GM13977 (cell line): ENCODE measurements at places on chromosomes 1 and 21.
A peak's percentile ranks its signal among the peaks of the same experiment; 100 is the strongest.

GRCh38 chr1:1278620-1279019 is 1.6 kb upstream of the SCNN1D start:
- DNase-seq, result no peak

- no peak for DNase-seq
Measured at GRCh38 chr1:12475101-12475500, 142.9 kb downstream of the DHRS3 start.

- no peak for DNase-seq
Measured at GRCh38 chr1:232983817-232984567, 33.6 kb downstream of the NTPCR start.

DNA sequence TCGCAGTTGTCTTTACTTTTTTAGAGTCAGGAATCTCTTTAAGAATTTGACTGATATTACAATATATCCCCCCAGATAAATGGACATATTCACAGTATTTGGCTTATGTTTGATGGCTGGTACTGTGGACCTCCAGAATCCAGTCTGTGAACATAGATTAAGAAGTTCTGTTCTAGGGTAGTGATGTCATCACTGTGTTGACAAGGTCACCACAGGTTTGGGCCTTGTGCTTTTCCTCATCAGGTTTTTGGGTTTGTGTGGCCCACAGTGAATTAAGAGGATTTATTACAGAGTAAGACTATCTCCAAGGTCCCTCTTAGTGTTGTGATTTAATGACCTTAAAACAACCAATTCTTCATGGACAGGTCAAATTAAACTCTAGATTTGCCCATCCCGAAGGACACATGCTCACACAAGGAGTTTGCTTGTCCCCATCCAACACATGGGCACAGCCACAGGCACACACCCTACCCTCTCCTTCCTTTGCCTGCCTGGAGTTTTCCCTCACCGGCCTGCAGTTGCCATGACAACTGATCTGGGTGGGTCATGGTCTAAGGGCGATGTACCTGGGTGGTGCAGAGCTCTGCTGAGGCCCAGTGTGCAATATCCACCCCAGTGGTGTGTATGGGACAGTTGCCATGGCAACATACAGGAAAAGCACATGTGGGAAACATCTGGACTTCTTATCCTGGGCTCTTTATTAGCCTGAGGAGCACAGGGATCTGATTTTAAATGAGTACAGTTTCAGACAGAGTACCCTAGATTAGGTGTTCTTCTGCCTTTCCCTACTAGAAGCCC is 98.6 kb downstream of the NAV1 start:
- DNase-seq, result no peak

DNA sequence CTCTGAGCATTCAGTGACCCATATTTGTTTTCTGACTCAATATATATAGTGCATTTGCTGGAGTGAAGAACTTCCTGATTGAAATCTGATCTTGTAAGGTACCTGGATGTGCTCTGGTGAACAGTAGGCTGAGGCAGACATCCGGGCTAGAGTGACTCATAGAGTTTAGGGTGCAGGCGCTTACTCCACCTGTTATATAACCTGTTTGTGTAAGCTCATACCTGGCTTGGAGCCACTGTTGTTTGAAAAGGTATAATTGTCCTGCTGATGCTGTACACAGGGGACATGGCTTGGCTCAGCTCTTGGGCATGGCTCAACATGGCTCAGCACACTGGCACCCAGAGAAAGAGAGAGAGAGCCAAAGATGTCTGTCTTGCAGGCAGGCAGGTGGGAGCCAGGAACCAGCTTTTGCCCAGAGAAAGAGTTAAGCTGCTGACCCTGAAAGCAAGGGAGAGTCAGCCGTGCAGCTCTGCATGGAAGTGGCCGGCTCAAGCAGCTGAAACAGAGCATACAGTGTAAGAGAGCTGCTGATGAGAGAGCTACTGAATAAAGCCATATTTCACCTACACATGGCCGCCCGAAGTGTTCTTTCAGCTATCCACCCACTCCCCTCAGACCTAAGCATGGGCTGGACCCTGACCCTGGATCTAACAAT is 43.2 kb downstream of the GJA5 start:
- DNase-seq, result no peak

- peak; percentile 42 for DNase-seq
Measured at GRCh38 chr1:168466092-168466713, 77.6 kb downstream of the XCL2 start.

DNA sequence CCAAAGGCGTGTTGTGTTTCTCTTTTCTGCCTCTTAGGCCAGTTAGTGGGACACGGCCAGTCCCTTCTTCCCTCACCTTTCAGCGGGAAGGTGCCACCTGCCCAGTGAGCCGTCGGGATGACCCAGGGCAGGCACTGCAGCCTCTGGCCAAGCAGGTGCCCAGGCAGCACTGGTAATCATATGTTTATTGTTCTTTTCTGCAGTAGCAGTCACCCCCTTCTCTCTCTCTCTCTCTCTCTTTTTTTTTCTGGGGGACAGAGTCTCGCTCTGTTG is 38.2 kb downstream of the CRYAA start:
- no peak for DNase-seq

DNA sequence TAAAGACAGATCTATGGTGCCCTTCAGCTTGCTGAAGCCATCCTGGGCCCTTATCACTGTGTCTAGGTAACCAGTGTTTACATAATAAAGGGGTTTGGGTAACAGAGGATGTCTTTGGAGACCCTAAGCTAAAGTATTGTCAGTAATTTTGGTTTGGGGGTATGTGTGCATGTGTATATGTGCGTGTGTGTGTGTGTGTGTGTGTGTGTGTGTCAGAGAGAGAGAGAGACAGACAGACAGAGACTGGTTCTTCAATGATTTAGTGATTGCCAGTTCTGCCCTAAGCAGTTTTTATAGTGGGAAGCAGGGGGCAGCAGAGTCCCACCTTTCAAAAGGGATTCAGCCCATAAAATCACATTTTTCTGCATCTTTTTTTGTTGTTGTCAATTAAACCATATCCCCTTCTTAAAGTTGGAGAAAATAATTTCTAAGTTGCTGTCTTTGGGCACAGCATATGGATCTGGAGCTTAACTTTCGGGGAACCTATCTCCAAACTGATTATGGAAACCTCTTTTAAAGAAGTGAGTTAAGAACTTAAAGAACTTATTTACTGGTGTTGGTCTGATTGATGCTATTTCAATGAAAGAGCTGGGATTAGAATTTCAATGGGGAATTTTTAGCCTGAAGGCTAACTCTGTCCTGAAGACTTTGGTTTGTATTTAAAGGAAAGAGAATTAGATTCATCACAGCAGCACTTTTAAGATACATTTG is 51.1 kb downstream of the ZNF326 start:
- no peak for DNase-seq

DNA sequence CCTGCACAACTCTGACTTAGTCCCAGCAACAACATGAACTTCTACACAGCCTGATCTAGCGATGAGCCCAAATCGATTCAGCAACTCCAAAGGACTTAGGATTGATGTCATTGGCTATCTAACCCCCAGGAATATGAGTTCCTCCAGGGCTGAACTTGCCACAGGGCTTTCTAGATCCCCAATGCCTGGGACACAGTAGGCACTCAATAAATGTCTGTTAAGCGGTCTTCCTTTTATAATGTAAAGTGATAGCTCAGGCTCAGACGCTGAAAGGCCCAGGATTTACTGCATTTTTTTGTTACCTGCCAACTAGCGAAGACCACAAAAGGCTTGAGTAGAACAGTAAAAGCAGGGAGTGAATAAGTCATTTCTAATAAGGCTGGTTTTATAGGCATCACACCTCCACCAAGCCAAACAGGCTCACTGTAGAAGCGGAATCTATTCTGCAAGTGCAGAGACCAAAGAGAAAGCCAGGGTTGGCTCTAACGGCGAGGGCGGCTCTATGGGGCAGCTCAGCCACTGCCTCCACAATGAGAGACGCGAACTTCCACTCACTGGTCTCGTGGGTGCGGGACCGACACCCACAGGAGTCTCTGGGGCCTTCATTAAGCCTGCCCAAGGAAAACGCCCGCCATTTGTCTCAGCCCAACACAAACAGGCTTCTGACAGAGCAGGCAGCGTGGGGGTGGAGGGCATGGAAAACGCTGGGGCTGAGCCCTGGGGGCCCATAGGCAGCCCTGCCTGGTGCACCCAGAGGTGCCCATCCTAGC is 52.0 kb downstream of the HLCS start:
- no peak for DNase-seq

DNA sequence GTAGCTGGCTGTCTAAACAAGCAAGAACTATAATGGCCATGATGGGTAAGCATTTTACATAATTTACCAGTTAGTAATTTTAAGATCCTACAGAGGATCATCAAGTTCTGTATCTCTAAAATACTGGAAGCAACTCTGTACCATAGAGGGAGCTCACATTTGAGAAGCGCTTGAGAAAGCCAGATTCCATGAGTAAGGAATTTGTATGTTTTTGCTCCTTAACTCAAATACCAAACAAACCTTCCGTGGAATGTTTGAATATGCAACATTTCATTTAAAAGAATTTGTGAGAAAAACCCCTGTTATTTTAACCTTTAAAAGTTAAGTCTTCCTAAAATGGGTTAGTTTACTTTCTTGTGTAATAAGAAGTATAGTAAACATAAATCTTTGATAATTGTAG is 2.0 kb downstream of the TSHB start:
- no peak for DNase-seq

GRCh38 chr1:87240661-87241285 is 87.9 kb upstream of the LMO4 start:
- DNase-seq, result no peak
